ENCODE measurements at places on chromosomes 4 and X.

GRCh38 chr4:7778510-7779431 lies 160.9 kb downstream of the AFAP1 start:
- no peak for DNase-seq

DNA sequence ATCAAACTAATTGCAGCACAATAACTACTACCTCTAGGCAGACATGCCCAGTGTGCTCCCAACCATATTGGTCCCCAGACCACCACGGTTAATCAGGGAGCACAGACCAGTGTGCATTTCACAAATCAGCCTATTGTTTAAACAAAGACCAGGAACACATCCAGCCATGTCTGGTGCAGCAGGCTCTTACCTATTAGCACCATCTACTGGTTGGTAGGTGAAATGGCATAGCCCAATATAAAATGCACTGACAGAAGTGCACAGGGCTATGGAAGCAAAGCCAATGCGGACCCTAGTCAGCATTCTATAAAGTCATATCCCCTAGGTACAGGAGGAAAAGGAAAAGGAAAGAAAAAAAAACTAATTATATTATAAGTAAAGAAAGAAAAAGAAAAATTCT lies 15.5 kb upstream of the CYLC1 start:
- peak; percentile 0 for DNase-seq

- no peak for DNase-seq
Measured at GRCh38 chrX:41119803-41120202, 34.6 kb downstream of the USP9X start.

GRCh38 chr4:38034986-38035882 lies 75.0 kb downstream of the PTTG2 start:
- peak; percentile 52 for DNase-seq

Measured in fibroblast of gingiva (primary cell).